NCI-H2227 treated with DMSO at 0.1 percent for 48 hours (cell line): ENCODE measurements at places on chromosomes 12 and 14.

GRCh38 chr12:52870361-52871290, 21.8 kb upstream of the KRT78 start:
- no peak for DNase-seq

- no peak for DNase-seq
Observed at GRCh38 chr12:47075192-47076084, 4.0 kb upstream of the PCED1B start.

GRCh38 chr12:96177013-96177412, 17.2 kb upstream of the ELK3 start:
- DNase-seq = no peak

GRCh38 chr14:22174412-22175277, 414.4 kb downstream of the DAD1 start:
- no peak for DNase-seq

GRCh38 chr12:79012636-79013035, 148.1 kb downstream of the SYT1 start:
- no peak for DNase-seq

GRCh38 chr14:25001156-25001555, 48.8 kb downstream of the STXBP6 start:
- no peak for DNase-seq

DNA sequence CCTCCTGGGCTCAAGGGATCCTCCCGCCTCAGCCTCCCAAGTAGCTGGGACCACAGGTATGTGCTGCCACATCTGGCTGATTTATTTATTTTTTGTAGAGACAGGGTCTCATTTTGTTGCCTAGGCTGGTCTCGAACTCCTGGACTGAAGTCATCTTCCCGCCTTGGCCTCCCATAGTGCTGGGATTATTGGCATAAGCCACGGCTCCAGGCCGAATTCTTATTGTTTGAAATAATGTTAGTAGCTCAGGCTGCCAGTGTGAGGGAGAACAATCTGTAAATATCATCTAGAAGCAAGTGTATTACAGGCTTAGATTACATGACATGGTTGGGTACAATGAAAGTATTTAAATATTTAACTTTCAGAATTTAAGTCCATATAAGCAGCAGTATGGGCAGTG, 8.2 kb downstream of the ACTR6 start:
- no peak for DNase-seq

GRCh38 chr12:42767998-42768397, 178.5 kb upstream of the PRICKLE1 start:
- DNase-seq = no peak

DNA sequence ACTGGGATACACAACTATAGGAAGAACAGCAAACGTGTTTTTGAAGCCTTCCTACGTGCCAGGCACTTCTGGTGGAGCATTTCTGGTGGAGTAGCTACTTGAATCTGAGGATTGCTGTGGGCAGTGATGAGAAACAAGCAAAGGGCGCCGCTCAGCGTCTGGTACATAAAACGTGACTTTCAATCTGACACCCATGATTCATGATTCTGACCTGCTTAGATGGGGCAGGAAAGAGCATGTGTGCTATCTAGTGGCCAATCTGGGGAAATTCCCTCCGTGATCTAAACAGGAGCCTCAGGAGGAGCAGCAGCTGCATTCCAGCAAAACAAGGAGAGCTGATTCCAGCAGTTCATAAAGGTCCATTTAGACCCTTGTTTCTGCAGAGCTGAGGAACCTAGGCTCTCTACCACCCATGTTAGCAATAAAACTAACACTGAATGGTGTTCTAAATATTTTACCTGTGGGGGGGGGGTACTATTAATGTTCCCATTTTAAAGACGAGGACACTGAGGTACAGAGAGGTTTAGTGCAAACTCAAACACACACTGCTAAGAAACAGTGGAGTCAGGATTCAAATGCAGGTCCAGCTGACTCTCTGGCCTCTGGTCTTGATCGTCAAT, 37.8 kb downstream of the PAH start:
- peak; percentile 89 for DNase-seq

GRCh38 chr14:91290986-91291385, 46.5 kb upstream of the GPR68 start:
- no peak for DNase-seq
